Activated naive CD8-positive, alpha-beta T cell treated with anti-CD3 and anti-CD28 coated beads, Interleukin-2, amount 10 ng/mL, durations not matched to agents 7 days and 5 days (primary cell): ENCODE measurements at places on chromosomes 2 and 18. TPM values are rescaled to one million over a fixed set of nuclear protein-coding genes. Genes with fewer than 3 reads are reported as not detected.

DNA sequence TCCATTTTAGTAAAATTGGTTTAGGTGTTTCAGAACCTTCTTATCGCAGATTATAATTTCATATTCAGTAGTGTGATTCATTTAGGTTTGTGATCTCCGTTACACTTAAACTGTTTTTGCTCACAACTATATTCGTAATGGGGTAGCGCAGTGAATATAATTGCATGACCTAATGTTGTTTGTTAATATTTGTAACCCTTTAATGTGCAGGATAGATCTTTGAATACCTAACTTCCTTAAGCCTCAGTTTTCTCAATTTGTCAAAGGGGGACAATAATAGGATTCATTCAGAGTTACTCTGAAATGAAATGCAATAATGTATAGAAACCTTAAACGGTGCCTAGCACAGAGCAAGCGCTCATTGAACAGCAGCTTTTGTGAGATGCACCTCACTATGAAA is 558 bp upstream of the ZDBF2 start:
- no peak for DNase-seq

GRCh38 chr2:239200646-239201530 is 199.9 kb downstream of the HDAC4 start:
- DNase-seq: peak; percentile 16

GRCh38 chr2:501667-502066 is 175.5 kb downstream of the TMEM18 start:
- no peak for DNase-seq

DNA sequence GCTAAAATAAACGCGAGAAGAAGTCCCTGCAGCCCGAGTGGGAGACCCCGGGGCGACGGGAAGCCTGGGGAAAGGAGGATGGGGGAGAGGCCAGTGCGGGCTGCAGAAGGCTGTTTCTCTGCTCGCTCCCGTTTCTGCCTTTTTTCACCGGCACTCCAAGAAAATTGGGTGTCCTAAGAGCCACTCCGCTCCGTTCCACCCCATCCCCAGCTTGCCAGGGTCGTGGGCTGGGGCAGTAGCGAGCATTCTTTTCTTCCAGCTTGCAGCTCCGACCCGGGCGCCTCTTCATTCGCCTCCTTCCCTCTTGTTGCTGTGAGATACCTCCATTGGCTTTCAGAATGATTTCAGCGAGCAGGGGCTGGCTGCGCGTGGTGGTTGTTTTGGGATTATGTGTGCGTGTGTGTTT is 1.1 kb downstream of the HOXD3 start:
- DNase-seq: no peak

DNA sequence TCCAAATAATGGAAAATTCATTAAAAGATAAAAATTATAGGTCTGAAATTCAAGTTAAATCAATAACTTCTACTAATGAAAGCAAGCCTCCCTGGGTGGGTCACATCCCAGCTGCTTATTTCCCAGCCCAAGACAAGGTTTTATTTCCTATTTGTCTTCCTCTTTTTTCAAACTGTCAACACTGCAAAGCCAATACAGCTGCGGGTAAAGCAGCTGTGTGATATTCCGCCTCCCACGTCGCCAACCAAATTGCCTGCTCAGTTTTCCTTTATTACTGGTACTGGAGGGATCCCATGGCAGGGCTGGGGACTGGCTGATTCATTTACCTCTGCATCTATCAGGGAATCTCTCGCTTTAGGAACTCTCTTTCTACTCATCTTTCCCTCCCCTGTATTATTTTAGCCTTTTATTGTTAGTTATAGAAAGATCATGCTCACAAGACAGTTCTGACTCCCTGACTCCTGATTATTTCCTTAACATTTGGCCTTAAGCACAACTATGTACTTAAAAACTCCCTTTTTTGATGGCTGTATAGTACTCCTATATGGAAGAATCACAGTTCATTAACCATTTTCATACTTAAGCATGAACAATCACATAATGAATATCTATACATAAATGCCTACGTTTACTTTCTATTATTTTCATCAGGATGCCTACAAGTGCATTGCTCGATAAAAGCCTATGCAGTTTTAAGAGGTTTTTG is 253.1 kb downstream of the CDCA7 start:
- no peak for DNase-seq

DNA sequence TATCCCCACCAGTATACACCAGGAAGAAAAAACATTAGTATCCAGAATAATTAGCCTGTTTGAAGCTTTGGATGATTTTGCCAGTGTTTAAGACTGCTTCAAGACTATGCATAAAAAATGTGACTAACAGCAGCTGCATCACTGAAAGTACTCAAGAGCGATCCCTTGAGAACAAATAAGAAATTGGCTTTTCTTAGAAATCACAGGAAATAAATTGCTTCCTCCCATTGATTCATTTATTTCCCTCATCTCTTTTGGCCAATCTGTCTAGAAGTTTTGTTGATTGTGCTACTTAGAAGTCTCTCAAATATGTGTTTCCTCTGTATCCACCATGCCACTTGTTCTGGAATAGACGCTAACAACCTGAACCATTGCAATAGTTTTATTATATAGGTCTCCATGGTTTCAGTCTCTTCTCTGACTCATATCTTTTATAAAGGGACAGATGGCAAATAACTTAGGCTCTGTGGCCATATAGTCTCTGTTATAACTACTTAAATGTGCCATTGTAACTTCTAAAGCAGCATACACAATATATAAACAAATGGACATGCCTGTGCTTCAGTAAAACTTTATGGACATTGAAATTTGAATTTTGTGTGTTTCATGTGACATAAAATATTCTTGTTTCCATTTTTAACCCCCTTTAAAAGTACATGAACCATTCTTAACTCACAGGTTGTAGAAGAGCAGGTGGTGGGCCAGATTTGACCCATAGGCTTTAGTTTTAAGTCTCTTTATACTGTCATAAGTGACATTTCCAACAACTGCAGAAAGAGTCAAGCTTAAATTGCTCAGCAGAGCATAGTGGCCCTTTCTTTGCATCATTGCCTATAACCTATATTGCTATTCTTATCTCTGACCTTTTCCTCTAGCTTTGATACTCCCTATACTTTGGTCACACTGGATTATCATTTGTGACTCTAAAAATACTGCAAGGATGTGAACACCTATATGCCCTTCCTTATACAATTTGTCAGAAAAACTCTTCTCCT is 123.9 kb downstream of the MC4R start:
- no peak for DNase-seq

DNA sequence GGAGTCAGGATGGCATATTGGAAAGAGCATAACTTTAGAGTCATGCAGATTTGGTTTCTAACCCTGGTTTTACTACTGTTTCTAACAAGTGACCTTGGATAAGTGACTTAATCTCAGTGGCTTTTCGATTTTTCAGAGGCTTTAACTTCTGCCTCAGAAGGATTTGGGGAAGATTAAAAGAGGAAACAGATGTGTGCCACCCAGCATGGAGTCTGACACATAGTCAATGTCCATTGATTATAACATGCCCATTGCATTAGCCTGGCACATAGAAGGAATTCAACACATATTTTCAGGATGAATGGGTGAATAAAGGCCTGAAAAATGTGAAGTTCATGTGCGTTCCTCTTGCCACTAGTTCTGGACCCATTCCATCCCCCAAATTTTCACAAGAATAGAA is 438.2 kb downstream of the EPHA4 start:
- no peak for DNase-seq

DNA sequence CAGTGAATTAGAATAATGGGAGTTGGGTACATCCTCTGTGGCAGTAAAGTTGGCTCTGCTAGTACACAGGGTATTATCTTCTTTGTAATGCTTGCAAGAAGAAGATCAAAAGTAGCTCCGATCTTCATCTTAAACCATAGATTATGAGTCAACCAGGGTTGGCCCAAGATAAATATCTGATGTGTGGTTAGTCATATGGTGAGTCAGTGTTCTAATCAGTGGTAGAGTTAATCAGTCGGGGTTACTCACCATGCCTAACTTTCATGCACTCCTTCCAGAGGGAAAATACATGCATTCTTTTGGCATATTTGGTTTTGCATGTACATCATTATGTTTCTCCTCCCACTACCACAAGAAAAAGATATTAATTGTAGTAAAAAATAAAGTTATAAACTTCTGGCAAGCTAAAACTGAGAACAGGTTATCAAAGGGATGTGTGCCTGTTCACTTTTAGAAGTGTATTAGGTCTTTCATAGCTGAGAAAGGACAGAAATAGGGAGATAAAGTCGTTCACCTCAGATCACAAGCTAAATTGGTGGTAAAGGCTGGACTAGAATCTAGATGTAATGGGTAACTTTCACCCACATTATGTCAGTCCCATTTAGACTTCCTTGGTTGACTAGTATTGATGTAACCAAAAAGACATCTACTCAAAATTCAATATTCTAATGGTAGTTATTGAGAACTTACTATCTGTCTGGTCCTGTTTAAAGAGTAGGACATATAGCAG is 684.4 kb downstream of the IRS1 start:
- DNase-seq: no peak

DNA sequence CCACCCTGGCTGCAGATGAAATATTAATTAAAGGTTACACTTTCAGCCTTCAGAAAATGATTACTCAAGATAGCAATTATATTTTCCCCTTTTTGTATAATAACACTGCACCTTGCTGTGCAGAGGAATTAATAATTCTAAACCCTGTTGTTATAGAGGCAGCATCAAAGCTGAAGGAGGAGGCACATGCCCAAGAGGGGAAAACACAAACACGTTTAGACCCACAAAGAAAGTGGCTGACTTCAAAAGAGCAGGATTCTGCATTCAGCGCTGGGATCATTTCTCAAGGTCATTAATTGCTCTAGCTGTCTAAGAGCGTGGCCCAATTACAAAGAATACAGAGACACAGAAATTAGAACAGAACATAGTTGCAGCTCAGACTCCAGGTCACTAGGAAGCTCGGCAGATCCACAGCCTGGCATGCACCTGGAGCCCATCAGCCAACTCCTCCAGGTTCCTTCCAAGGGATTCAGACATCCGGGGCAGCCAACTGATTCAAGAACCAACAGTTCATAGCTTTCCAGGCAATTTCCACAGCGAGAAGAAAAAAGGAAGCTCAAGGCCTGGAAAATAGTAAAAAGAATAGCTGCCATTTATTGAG is 102.3 kb upstream of the ID2 start:
- no peak for DNase-seq

DNA sequence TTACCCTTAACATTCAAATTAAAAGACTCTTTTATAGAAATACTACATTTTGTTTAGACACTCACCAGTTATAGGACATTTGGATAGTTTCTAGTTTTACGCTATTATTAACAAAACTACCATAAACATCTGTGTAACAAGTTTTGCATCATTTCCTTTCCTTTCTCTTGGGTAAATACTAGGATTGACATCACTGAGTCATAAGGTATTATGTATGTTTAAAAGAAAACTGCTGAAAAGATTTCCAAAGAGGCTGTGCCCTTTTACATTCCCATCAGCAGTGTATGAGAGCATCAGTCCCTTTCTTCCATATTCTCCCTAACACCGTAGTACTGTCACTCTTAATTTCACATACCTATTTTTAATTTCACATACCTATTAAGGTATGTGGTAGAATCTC is 130.6 kb downstream of the USP34 start:
- DNase-seq: no peak

DNA sequence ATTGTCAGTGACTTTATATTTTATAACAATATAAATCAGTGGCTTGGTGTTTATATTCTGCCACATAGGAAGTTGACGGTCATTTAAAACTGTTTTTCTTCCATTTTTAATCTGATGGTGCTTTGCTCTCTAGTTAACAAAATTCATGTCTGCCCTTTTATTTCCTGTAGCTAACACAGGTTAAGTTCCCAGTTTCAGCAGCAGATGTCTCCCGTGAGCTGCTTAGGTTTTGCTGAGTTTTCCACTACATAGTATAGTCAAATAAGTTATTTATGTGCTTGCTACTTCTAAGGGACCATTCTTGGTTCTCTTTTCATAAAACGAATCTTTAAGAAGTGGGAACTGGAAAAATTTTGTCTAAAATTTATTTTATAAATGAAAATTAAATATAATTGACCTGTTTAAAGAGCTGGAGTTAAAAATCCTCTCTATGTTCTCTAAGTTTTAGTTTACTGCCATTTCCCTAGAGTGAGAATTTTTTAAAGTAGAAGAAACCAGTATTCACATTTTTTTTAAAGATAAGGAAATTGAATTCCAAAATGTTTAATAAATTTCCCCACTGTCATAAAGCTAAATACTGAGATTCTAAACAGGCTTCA is 20.6 kb downstream of the HTR2B start:
- peak; percentile 43 for DNase-seq

GRCh38 chr18:35713545-35713944 is 132.0 kb downstream of the GALNT1 start:
- no peak for DNase-seq

DNA sequence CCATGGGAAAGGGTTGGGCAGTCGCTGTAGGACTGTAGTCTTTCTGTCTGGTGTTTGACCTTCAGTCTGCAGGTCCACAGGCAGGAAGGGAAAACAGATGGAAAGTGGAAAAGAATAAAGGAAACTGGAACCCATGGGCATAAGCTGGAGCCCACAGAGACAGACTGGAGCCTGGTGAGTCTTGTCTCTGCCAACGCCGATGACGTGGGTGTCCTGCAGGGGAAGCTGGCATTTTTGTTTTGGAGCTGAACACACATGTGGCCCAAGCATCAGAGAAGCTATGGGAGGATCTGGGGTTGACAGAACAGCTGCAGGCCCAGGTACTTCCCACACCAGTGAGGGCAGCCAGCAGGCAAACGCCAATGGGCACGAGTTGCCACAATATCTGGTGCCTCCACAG is 28.2 kb upstream of the SOCS6 start:
- DNase-seq: no peak

GRCh38 chr2:191369034-191369433 is 123.8 kb downstream of the MYO1B start:
- DNase-seq: no peak

DNA sequence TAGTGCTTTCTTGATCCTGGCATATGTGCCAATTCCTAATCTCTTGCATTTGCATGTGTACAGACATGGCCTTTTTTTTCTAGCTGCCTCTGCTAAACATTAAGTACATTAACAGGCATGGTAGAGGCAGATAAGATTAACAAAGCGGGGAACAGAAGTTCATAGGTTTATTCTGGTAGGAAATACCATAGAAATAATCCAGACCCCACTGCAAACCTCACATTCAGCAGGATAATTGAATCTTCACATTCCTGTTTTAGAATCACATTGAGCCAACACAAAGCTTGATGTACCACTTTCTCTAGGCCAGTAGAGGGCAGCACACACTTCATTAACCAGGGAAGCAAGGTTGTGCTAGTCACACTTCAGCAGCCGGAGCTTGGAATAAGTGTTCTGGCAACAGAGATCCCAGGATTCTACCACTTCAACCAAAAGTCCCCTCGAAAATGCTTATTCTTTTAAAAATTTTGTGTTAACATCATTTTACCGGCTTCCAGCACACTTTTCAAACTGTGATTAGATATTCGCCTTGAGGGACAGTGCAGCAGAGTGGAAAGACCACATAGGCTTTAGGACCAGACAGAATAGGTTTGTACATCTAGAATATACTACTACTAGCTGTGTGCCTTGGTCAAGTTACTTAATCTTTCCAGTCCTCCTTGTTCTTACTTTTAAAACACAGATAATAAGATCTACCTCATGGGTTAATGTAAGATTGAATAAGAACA is 420.2 kb upstream of the CHST9 start:
- no peak for DNase-seq

Gene SLC9A4
- 0.08 TPM for total RNA-seq

Gene SERPINB3
- not detected for total RNA-seq

Gene UGT1A1
- not detected for total RNA-seq

Gene FAM237A
- total RNA-seq: not detected

Gene SETBP1
- total RNA-seq: 1.8 TPM

Gene EGR4
- not detected for total RNA-seq

Gene ONECUT2
- not detected for total RNA-seq
